Tibial artery (tissue), 4 donors: ENCODE measurements at places on chromosomes 7 and 10.

- no peak for DNase-seq
These were observed 7.3 kb downstream of the MMP21 start for GRCh38 chr10:125768219-125768855.

DNA sequence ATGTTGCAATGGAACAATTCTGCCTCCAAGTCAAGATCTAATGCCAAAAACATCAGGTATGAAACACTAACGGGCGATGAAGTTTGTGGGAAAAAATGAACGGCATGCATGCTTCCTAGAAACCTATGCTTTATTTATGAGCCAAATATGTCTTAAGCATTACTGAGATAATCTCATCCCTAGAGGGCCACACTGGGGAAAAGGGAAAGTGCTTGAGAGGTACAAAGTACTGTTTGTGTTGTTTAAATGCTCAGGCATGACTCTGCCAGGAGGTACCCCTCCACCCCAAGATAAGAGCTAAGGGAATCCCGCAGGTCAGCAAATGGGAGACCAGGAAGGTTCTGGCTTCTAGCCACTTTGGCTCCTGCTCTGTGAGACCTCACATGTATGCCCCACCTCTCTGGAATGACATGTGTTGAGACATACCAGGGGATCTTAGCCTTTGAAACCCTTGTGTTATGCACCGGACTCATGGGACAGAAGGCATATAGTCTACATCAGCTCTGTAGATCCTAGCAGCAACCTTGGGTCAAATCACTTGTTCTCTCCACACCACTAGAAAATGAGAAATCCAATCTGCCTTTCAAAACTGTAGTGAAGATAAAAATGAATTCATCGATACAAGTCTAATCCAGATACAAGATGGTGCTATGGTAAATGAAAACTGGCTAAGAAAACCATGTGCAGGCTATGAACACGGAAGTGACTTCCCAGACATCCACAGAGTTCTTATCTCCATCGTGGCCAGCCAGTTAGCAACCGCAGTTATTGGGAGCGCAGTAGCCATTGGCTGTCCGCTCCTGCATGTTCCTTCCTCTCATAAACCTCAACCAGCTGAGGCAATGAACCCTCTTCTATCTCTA, 61.0 kb downstream of the CREB3L2 start:
- no peak for DNase-seq

DNA sequence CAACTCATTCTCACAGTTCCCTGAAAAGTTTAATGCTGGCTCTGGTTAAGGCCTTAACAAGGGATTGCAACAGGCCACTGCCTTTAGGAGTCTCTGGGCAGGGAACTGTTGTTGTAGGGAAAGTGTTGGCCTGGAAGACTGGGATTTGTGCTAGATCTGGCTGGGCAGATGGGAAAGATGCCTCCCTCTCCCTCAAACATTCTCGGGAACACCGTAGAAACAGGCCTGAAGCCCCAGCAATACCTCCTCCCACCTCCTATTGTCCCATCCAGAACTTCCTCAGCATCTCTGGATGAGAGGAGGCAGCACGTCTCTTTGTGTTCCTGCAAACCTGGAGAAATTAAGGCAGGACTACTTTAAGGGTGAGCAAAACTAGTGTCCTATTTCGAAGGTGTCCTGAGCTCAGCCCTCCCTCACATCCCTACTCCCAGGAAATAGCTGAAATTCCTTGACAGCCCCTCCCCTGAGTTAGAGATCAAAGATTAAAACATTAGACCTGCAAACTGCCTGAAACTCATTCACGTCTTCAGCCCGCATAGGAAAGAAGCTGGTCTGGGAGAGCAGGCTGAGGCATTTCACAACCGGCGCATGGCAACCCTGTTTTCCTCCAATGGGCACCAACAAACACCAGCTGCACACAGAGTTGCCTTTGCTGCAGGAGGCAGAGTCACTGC, 10.9 kb upstream of the MAP3K8 start:
- peak; percentile 70 for DNase-seq

DNA sequence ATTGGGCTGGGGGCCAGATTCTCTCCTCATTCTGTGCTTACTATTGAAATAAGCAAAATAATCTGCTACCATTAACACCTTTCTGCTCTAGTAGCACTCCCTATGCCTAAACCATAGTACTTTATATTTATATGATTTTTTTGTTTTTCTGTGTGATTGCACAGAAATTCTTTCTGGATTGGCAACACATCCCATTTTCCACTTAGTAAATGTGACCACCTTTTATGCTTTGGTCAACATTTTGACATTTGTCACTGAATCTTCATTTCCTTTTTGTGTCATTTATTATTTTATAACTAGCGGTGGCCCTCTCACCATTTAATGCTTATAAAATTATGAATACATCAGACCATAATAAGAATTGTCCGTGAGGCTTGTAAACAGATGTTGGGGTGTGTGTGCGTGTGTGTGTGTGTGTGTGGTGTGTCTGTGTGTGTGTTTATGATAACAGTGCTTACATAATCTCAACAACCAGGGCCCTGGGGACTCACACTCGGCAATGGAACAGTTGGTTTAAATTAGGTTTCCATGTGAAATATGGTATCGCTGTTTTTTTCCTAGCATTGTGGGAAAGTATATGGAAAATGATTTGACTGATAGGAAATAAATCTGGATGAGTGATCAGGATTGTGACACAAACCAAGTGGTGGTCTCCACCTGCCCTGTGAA, 138.9 kb downstream of the NOC3L start:
- no peak for DNase-seq

DNA sequence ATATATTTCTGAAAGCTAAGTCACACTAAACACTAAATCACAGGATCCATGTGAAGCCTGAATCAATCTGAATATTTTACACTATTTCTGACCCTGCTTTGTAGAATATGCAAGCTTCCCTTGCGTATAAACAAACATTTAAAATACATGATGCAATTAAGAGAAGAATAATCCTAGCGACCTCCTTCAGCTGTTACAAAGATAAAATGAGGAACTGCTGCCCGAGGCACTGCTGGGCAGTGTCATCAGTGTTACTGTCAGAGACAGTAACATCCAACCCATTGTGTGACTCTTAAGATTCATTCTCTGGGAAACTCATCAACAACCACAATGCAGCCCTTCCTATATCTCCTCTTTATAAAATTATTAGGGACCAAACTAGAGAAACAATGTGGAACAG, 61.6 kb downstream of the COBL start:
- no peak for DNase-seq

GRCh38 chr10:2436933-2437332, 630.4 kb upstream of the PFKP start:
- DNase-seq = no peak

- DNase-seq = no peak
These were observed 143.1 kb upstream of the FGFR2 start for GRCh38 chr10:121741248-121741792.

- no peak for DNase-seq
These were observed 145.2 kb downstream of the LYZL1 start for GRCh38 chr10:29434111-29434510.

GRCh38 chr7:75617634-75618234, 121.0 kb downstream of the HIP1 start:
- DNase-seq = peak; percentile 75

- DNase-seq = no peak
These were observed 237.8 kb downstream of the SEMA3D start for GRCh38 chr7:84949067-84949466.

GRCh38 chr10:104638861-104639589, 2.1 kb upstream of the SORCS3 start:
- no peak for DNase-seq

- no peak for DNase-seq
These were observed 61.8 kb upstream of the TRIL start for GRCh38 chr7:29019896-29020295.

DNA sequence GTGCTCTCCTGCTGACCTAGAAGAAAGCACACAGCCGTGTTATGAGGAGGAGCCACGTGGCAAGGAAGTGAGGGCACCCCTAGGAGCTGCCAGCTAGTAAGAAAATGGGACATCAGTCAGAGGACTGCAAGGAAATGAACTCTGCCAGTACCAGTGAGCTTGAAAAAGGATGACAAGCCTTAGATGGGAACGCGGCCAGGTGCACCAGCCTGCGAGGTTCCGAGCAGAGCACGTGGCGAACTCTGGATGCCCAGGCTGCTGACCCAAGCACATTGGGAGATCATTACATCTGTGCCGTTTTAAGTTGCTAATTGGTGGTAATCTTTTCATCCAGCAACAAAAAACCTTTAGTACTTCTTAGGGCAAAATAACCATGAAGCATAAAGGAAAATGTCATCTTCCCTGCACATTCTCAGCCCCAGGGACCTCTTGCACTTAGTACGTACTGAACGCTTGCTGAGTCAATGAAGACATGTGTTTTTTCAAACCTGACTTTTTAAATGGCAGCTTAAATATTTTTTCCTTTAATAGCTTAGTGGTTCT, 69.4 kb downstream of the AMZ1 start:
- DNase-seq = peak; percentile 46

GRCh38 chr10:60230892-60231291, 158.8 kb downstream of the ANK3 start:
- DNase-seq = no peak

GRCh38 chr10:131404886-131405285, 93.4 kb upstream of the TCERG1L start:
- no peak for DNase-seq

DNA sequence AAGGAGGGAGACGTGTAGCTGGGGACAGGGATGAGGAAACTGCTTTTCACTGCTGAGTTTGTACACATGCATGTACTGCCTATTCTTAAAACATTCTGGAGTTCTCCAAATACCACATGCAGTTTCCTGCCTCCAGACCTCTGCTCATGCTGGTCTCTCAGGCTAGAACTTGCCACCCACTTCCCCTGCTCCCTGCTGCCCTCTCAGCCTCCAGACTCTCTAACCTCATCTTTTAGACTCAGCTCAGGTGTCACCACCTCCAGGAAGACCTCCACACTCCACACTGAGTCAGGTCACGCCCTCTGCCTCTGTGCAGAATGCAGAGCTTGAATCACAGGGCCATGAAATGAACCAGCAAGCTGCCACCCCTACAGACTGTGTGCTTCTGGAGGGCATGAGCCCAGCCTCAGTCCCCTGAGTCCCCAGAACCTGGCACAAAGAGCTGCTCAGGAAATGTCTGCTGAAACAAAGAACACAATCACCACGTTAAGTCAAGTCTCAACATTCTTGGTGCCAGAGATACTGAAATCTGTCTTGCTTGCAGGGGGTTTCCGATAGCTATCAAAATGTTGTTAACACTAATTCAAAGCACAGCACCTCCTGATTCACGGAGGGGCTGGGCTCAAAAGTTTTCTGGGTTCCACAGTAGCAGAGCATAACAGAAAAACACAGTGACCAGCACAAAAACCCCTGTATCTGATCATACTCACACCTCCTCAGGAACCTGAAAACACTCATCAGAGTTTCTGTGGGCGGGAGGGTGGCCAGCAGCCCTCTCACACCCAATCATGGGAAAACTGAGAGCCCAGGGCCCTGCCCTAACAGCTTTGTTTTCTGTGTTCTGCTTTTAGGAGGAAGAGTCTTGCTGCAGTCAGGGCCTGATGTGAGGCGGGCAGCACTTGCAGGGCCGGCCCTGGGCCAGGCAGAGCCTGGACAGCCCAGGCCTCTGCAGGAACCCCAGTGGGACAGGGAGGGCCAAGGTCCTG, 21.1 kb downstream of the FAM53B start:
- peak; percentile 79 for DNase-seq
